ENCODE measurements at places on chromosomes 7 and 10.

DNA sequence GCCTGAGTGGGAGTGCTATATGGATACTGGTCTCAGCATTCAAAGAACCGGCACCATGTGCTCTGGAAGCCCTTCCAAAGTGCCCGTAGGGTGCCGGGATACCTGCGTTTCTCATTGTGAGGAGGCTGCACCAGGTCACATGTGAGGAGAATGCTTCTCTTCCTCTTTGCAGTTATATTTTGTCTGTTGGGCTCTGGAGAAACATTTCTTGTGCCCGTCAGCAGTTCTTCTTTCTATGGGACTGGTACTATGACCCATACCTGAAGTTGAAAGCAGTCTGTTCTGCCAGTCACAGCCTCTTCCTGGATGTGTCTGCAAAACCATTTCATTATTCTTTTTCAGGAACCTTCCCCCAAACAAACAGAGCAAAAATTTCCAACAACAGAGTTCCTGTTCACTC, 465.0 kb downstream of the SUGCT start:
- no peak for DNase-seq

GRCh38 chr7:123682690-123683089, 27.0 kb downstream of the LMOD2 start:
- DNase-seq, result no peak

GRCh38 chr10:102651455-102652169, 7.3 kb downstream of the TRIM8 start:
- DNase-seq, result no peak

DNA sequence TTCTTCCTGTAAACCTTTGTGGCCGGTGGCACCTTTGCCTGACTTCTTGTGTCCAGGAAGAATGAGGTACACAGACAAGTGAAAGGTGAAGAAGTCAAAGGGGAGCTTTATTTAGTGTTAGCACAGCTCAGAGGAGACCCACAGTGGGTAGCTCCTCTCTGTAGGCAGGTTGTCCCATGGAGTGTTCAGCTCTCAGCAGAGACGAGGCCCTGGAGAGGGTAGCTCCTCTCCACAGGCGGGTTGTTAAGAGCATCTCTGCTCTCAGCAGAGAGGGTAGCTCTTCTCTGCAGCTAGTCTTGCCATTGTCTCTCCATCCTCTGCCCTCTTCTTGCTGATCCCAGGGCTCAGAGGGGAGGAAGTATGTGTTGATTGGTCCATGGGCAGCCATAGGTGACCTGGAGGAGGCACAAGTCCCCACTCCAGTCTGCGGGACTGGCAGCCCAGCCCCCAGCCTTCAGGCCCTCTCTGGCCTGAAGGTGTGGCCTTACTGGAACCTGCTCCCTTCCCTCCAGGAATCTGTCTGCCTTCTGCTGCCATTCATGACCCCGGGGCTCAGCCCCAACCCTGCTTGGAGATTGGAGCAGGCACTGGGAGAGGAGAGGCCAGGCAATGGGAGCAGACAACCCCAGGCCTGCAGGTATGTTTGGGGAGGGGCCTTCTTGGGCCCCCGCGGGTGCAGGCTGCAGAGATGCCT, 24.5 kb downstream of the HHEX start:
- no peak for DNase-seq

GRCh38 chr7:103689255-103689654, 243.2 kb upstream of the SLC26A5 start:
- no peak for DNase-seq

DNA sequence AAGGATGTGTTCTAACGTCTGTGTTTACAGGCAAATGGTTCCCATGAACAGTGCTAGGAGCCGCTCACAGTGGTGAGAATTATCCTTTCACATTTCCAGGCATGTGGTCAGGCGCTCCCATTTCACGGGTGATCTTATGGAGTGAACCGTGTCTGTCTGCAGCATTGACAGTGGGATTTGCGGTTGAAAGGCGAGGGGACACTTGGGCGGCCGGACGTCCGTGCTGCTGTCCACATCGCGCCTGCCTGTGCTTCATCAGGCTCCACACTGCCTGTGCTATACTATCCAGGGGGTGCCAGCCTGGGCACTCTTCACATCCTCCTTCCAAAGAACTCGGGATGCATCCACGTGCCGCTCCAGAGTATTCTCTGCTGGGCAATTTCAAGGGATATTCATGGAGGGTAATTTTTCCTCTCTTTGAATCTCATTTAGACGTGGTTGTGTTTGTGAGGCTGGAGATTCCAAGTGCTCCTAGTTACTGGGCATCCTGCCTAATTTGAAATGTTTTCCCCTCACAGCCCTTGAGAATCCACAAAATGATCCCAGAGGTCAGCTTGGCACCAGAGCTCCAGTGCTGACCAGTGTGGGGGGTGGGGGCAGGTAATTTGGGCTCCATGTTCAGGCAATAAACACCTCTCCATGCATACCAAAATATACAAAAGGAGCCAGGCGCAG, 61.9 kb upstream of the EBF3 start:
- no peak for DNase-seq

GRCh38 chr10:26855186-26855585, 5.6 kb downstream of the ABI1 start:
- DNase-seq, result no peak

DNA sequence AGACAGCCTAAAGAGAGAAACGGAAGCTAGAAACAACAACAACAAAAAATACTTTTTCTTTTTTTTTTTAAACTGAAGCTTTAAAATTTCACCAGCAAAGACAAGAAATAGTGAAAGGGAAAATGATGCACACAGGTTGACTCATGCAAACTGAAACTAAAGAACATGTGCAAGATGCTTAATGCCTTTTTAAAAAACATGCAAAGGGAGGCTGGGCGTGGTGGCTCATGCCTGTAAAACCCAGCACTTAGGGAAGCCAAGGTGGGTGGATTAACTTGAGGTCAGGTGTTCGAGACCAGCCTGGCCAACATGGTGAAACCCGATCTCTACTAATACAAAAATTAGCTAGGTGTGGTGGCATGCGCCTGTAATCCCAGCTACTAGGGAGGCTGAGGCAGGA, 15.1 kb upstream of the CUBN start:
- DNase-seq, result peak; percentile 20

DNA sequence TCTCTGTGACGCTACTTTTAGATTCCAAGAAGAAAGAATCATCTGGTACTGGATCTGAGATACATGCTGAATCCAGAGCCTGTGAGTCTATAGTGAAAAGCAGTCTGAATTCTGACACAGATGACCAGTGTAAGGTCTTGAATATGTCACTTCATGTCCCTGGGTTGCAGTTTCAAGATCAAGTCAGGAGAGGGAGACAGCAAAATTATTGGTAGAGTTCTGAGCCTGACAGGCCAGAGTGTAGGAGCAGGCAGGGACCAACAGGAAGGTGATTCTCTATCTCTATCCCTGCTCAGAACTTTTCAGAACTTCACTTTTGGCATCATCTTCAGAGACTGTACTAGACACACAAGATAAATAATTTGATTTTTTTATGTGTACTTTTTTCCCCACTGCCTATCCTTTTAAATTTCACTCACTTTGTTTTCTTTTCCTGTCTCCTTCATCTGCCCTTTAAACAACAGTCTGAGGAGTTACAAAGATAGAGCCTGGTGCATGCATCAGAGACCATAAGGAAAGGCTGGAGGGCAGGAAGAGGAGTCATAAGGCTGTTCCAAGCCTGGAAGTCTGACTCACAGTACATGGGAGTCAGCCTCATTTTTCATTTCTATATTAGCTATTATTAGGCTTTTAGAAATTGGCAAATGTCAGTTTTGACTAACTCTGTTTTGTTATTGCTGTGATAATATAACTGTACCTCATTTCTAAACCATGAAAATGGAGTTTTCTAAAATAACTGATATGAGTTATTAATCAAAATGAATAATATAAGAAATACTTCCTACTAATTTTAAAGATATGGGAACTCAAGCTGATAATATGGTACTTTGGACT, 120.2 kb upstream of the TMEM229A start:
- no peak for DNase-seq

GRCh38 chr7:20374399-20374798, 43.7 kb downstream of the ITGB8 start:
- DNase-seq, result no peak

DNA sequence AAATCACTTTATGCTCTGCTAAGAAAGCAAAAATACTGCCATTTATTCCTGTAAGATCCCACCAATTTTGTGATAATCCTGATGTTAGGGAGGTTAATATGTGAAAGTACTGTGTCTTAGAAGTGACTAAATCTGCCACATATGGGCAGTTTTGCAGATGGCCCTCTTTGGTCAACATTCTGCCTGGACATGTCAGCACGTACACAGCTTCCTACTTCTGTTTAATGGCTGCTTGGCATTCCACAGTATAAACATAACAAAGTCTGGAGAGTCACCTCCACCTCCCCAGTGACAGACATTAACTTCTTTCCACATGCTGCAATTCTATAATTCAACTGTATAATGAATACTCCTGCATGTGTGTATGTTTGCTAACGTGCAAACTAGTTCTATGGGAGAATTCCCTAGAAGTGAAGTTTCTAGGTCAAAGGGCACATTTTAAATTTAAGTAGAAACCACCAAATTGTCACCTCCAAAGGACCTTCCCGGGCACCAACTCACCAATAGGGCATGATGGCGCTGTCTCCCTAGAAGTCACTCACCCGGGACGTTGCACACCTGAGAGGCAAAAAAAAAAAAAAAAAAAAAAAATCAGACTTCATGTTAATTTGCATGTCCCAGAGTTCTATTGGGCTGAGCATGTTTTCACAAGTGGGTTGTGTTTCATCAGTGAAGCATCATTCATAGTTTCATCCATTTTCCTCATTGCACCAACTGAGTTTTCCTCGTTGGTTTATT, 38.9 kb downstream of the MKI67 start:
- DNase-seq, result no peak

DNA sequence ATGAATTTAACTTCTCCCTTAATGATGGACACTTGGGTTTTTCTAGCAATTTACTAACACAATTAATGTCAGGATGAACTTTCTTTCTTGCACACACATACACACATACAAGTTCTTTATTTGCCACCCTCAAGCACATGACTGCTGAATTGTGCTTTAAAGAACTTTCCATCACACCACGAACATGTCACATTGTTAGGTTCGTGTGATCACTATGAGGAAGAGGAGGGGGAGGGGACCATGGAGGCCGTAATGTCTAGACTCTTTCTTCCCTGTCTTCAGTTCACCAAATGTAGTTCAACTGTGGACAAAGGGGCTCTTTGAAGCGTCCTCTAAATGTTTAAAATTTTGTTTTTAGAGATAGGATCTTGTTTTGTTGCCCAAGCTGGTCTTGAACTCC, 31.0 kb downstream of the NUP42 start:
- no peak for DNase-seq

DNA sequence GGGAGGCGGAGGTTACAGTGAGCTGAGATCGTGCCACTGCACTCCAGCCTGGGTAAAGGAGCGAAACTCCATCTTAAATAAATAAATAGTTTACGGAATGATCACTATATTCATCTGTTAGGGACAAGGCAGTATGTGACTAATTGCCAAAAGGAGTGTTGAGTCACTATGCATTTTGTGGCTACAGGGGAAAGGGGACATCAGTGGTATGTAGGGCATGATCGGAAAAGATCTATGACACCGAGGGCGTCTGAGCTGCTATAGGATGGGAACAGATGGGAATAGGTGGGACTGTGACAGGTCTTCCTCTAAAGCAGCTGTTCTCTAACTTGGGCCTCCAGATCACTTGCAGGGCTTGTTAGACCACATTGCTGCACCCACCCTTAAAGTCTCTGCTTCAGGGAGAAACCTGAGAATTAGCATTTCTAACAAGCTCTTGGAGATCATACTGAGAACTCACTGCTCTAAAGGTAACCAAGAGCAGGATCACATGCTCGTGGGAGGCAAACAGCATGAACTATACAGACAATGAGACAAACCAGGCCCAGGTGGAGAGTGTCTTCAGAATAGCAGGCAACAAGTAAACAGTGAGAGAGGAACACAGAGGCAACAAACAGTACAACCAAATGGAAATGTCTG, 65.1 kb upstream of the ITGA8 start:
- DNase-seq, result no peak

DNA sequence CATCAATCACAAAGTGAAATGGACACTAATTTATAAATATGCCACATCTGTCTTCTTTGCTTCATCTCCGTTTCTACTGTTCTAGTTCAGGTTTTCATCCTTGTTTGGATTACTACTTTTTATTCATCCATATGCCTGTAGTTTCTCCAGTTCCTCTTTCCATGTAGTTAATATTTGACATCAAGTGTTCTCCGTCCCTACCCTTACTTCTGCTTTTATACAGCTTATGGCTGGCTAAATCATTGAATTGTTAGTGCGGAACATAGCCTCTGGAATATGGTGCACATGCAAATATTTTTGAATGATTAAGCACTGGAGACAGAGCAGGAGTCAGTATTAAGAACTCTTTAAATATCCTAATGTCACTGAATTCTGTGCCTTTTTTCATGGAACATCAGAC, 230.0 kb upstream of the PPP1R3A start:
- no peak for DNase-seq

DNA sequence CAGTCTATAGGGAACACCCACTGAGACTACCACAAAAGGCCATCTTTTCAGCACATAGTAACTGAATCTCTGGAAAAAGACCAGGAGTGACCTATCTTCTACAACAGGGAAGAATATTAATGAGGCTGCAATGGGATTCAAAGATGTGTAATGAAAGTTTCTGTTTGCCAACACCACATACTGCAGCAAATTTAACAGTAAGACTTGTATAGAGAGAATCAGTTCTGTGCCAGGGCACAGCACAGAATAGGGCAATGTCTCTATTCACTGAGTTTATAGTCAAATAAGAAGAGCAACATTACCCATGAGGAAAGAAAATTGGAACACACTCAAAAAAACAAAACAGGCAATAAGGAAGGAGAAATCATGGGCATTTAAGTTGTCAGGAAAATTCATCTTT, 91.4 kb upstream of the PTN start:
- DNase-seq, result no peak

GRCh38 chr10:48523212-48523819, 81.6 kb downstream of the ARHGAP22 start:
- DNase-seq, result no peak
